ENCODE measurements at places on chromosomes 2 and 18.

DNA sequence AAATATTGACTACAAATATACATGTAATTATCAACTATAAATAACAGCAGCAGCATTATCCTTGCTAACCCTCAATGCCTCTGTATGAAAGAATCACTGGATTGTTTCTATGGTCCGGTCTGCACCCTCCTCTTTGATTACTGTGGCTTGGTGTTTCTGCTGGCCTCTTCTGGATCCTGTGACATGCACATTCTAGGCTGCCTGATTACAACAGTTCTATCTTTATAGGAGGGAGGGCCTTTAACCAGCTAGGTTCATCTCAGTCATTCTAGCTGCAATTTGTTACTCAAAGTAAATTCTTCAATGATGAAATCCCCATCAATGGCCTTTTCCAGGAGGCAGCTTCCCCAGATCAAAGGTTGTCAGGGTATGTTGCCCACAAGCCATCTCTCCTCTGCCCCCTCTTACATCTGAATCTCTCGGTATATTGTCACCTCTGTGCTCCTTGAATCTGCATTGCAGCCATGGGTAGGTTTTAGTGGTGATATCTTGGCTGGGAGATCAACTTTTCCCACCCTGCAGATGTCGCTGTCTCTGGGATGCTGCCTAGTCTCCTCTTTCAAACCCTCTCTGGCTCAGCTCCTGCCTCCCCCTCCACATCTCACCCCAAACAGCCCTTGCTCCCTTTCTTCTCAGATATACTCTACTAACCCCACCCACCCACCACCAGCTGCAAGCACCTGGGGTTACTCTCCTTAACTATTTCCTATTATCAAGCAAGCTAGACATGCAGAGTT, 106.2 kb upstream of the BZW1 start:
- DNase-seq = no peak

GRCh38 chr2:98833172-98833916, 102.4 kb upstream of the MGAT4A start:
- DNase-seq = no peak

- no peak for DNase-seq
Observed at GRCh38 chr2:225004597-225004996, 37.7 kb downstream of the DOCK10 start.

GRCh38 chr2:159797543-159798375, at the start of gene CD302:
Gene CD302 (minus strand): TSS chr2:159798208. CDS start chr2:159798198, 10 bp downstream.
- DNase-seq = no peak

DNA sequence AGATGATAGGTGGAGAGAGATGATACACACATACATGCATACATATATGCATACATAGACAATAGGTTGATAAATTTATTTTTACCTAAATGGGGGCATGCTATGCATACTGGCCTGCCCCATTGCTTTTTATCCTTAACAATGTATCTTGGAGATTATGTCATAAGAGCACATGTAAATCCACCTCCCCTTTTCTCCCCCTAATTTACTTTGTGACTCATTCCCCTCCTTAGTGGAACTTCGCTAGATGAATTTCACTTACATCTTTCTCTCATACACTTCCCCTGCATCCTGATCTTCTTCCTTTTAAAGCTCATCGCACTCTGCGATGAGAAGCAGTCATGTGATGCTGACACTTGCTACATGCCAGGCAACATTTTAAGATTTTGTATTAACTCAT, 223.6 kb downstream of the C1D start:
- DNase-seq = no peak

DNA sequence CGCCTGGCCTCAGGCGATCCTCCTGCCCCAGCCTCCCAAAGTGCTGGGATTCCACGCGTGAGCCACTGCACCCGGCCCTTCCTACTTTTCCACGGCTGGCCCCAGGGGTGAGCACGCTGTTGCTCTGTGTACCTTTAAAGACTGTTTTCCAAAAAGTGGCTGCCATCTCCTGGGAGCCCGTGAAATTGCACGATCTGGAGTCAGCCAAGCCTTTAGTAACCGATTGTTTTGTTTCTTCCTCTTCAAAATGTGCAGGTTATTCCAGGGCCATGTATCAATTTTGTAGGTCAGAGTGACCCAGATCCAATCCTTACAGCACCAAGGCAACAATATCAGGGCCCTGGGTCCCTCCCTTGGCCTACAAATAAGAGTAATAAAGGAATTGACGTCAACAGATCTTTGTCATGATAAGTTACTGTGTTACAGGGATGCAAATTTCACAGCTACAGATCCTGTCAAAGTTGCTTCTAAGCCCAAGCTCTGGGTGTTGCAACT, 135.6 kb upstream of the ZNF236 start:
- no peak for DNase-seq

GRCh38 chr2:25324905-25325592, 16.7 kb downstream of the DNMT3A start:
- DNase-seq = no peak

GRCh38 chr2:233490831-233491230, 75.8 kb downstream of the USP40 start:
- no peak for DNase-seq

GRCh38 chr2:112310906-112311305, 35.5 kb downstream of the ZC3H6 start:
- DNase-seq = no peak

GRCh38 chr2:148860037-148860436, 15.0 kb upstream of the KIF5C start:
- no peak for DNase-seq

DNA sequence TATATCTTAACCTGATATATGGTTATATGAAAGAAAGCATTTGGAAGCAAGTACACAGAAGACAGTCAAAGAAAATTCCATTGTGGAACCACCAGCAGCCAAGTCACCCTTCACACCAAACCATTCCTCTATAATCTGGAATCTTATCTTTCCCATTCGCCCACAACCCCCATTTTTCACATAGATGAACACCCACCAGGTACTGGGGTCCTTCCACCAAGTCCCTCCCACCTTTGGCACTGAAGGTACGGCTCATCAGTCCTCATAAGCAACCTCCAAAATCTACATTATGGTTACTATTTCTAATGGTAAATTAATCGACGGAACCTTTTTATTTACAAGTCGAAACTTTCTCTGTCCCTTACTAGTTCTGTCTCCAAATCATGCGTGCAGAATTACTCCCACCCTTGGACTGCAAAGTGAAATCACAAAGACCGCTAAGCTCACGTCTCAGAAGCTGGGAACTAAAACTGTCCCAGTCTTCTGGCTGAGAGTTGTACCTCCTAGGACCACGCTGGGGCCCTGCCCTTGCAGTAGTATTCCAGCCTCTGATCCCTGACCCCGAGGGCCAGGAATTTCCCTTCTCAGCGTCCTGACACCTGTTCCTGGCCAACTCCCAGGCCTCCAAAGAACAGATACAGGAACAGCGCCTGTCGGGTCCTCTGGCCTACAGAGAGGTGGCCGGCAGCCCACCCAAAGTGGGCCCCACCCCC, 702 bp downstream of the OLA1 start:
- no peak for DNase-seq

GRCh38 chr2:53067056-53067455, 700.5 kb upstream of the CHAC2 start:
- no peak for DNase-seq

GRCh38 chr2:208046686-208047085, 21.4 kb upstream of the PLEKHM3 start:
- DNase-seq = no peak

GRCh38 chr2:85248773-85249509, 78.8 kb downstream of the TGOLN2 start:
- DNase-seq = no peak

GRCh38 chr2:104473546-104473945, 380.4 kb upstream of the POU3F3 start:
- DNase-seq = no peak

- no peak for DNase-seq
Observed at GRCh38 chr2:239190361-239190760, 210.5 kb downstream of the HDAC4 start.

- no peak for DNase-seq
Observed at GRCh38 chr2:36172824-36173223, 182.8 kb upstream of the CRIM1 start.

DNA sequence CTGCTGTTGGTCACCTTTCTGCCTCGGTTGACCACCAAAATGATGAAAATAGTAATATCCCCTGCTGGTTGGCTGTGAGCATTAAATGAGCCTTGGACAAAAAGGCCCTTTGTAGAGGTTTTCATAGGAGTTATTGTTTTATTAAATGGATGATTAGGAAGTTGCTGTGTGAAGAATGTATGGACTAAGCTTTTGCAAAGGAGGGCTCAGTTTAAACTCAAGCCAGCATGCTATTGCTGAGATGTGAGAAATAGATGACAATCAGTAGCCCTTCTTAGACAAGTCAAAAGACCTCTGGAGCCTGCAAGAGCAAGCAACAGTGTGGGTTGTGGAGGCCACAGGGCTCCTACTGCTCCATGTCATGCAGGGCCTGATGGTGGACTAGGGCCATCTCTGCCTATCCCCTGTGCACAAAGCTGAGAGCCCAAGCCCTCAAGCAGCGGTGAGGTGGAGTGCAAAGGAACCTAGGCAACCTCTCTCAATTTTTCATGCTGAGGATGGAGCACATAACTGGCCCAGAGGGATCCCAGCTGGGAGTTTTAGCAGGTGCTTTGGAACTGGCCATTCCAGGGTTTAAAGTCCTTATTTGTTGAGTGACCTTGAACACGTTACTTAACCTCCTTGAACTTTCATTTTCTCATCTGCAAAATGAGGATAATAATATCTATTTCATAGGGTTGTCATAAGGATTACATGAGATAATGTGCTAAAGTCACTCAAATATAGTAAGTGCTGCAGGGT, 37.1 kb downstream of the FOSL2 start:
- DNase-seq = no peak

DNA sequence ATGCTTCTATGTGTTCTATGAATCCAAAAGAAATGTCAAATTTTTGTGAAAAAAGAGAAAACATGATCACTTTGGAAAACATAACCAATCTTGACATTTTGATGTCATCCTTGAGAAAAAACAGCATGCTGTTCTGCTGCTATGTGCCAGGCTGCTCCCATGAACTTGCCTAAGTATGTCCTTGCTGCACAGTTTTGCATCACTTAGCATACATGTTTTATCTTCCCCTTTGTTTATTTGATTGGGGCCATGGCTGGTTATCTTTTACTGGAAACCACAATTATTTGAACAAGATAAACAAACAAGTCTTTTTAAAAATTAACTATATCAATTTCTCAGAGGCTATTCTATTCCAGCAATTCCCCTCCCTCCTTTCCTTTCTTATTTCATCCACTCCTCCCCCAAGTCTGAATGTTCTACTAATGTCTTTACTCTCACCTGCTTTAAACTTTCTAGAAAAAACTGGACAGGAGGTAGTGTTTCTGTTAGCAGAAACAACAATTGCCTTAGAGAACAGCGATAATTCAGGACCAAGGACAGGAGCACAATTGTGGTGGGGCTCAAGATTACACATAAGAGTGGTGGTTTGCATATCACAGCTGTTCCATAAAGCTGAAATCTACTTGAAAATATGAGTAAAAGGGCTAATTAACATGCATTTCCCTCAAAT, 6.7 kb downstream of the AOX1 start:
- DNase-seq = no peak

DNA sequence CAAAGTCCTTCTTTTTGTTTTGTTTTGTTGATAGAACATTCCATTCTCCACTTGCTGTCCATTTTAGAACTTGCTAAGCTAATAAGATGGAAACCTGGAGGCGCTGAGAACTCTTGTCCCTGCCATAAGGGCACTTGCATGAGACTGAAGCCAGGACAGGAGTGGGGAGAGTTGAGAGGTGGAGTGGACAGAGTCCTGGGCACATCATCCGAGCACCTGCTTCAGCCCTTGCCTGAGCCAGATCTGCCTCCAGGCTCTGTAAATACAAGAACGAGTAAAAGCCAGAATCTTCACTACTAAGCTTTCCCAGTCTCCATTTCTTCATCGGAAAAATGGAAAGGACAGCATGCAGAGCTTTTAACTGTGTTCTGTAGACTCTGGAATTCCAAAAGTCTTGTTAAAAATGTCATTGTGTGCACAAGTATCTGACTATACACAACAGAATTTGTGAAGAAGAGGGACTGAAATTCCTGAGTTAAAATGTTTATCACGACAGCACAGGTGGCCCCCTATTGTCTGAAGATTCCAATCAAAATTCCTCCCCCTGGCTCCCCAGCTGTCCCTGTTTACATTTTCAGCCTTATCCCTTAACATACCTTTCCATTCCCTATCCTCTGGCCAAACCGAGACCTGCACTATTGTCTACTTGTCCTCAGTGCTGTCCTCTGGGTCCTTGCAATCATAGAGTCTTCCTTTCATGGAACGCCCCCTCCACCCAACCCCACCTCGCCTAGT, 498.2 kb upstream of the TNP1 start:
- no peak for DNase-seq

DNA sequence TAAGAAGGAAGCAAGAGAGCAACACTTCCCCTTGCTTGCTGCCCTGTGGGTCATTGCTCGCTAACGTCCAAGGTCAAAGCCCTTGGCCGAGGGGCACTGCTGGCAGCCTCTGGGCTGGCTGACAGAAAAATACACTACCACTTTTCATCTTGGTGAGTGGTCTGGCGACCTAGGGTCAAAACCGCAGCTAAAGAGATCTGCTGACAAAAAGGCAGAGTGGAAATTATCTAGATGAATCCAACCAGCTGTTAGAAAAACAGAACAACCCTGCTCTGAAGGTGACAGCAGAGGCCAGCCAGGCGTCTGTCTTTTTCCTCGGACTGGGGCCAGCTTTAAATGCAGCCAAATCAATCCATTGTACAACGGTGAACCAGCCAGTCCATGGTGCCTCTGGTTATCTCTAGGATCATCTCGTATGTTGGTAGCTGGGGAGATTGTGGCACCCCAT, 92.6 kb downstream of the CD8B2 start:
- no peak for DNase-seq

DNA sequence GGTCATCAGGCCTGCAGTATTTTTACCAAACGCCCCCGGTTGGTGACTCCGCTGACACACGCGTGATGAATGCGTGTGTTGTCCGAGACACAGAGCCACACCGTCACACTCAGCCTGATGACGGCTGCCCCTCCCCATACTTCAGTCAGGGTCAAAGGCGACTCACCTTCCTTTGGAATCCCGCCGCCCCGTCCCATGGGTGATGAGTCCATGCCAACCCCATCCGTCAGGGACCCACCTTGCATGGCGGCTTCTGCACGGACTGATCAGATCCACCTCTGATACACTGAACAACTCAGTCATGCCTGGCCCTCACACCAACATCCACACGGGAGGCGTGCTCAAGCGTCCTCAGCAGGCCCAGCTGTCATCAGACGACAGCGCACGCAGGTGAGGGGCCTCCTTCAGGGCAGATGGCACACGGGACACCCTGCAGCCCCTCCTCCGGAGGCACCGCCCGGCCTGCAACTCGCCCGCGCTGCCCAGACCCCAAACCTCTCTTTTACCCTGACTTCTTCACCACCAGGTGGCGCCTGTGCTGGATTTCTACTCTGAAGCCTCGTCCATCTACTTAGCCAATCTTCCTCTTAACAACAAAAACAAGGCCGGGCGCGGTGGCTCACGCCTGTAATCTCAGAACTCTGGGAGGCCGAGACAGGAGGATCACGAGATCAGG, 89.2 kb downstream of the ZNF516 start:
- peak; percentile 23 for DNase-seq
